Activated CD4-positive, CD25-positive, alpha-beta regulatory T cell treated with anti-CD3 and anti-CD28 coated beads, Interleukin-2, amount 50 U/mL, for 16 hours (primary cell): ENCODE measurements at places on chromosomes 1 and 21.

- no peak for DNase-seq
Measured at GRCh38 chr1:164466001-164466421, 93.0 kb upstream of the PBX1 start.

GRCh38 chr21:39141502-39141901 lies 41.7 kb downstream of the PSMG1 start:
- no peak for DNase-seq

DNA sequence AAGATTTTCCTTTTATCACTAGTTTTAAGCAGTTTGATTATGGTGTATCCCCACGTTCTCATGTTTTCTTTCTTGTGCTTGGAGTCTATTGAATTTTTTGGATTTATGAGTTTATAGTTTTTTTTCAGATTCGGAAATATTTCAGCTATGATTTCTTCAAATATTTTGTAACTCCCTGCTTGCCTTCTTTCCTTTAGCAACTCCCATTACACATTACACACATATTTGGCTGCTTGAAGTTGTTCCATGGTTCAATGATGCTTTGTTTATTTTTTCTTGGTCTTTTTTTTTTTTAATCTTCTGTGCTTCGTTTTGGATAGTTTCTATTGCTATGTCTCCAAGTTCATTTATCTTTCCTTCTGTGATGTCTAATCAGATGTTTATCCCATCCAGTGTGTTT lies 48.5 kb upstream of the WARS2 start:
- no peak for DNase-seq

- no peak for DNase-seq
Measured at GRCh38 chr1:41890825-41891198, 27.9 kb downstream of the HIVEP3 start.

DNA sequence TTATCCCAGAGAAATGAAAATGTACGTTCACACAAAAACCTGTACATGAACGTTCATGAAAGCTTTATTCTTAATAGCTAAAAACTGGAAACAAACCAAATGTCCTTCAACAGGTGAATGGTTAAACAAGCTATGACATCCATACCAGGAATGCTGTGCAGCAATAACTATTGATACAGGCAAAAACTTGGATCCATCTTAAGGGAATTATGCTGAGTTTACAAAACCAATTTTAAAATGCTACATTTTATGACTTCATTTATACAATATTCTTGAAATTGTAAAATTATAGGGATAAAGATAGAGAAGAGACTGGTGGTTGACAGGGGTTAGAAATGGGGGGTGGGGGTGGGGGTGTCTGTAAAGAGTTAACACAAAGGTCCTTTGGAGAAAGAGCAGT lies 280.3 kb downstream of the TGFB2 start:
- no peak for DNase-seq

GRCh38 chr1:24970399-24970753 lies 40.3 kb upstream of the RUNX3 start:
- no peak for DNase-seq

GRCh38 chr1:104105465-104105864 lies 355.8 kb downstream of the AMY1C start:
- DNase-seq, result no peak

DNA sequence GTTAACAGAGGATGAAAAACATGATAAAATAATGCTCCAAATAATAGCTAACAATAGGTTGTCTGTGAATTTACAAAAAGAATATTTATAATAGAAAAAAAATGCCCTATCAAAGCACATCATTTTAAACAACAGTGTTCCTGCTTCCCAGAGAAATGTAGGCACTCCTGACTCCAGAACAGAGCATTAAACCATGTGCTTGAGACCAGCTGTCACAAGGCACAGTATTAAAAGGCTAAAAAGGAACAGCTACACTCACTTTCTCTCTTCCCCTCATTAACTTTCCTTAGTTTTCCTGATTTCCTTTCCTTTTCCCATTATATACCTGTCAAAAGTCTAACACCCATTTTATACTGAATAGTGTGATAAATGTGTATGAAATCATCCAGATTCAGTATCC lies 10.9 kb downstream of the VAV3 start:
- no peak for DNase-seq
